NCI-H1930 (cell line): ENCODE measurements at places on chromosomes 5 and 9.

DNA sequence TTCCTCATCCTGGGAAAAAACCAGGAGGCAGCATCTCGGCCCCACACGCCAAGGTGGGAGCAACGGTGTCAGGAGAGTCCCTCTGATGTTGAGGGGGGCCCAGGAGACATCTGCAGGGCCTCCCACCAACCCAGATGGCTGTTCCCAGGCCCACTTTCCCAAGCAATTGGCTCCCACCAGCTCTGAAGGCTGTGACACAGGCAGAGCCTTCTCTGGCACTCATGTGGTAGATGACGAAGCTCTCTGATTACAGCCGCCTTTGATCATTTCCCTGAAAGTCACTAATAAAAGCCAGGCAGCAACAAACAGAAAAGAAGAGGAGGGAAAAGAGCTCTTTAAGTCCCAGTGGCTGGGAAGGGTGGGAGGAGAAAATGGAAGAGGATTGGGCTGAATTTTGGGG is 226.5 kb downstream of the CDK5RAP2 start:
- no peak for DNase-seq

DNA sequence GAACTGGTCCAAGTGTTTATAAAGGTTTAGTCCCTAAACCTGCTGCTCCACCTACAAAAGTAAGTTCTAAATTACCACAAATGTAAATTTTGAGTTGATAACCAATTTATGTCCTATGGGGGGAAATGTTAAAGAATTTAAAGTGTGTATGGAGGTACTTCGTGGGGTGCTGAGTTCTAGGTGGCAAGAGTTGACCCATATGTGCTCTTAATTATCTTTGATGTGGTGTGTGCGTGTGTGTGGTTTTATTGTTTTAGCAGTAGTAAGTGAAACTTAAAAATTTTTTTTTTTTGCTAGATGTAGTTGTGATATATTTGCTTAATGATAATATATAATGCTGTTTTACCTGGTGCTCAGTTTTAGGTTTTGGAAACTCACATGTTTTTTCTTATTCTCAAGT is 72.6 kb downstream of the GPBP1 start:
- no peak for DNase-seq

DNA sequence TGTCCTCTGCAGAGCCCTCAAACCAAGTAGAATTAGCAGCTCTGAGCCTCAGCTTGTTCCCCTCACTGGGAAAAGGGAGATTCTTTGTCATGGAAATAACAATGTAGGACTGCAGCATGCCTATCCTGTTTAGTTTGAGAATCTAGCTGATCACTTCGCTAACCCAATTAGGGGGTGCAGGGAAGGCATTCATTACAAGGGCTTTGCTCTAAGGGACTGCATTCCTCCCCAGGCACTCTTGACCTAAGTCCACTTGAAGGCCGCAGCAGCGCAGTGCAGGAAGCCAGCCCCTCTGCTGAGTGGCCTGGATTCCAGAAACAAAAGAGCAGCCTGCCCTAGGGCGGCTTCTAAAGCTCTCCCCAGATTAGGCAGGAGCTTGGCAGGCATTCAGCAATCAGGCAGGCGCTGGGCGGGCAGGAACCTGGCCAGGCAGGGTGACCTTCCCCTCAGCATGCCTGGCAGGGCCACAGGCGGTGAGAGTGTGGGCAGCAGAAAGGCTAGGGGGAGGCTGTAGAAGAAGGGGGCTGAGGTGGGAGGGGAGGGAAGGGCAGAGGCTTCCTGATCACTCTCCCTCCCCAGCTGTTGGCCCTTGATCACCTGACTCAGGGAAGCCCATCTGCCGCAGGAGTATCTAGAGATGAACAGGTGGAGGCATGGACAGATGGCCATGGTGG is 24.8 kb downstream of the CCNJL start:
- no peak for DNase-seq

DNA sequence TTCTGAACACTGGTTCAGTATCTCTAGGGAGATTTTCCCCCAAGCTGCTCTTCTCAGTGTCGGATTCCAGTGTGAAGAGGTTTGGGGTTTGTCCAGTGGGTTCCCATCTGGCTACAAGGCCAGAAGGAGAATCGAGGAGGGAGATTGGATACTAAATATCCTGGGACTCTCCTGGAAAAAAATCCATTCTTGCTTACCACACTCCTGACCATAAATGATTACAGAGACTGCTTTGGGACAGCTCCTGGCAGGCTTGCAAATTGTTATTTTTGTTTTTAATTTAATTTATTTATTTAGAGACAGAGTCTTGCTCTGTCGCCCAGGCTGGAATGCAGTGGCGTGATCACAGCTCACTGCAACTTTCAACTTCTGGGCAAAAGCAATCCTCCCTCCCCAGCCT is 4.7 kb upstream of the SUSD1 start:
- no peak for DNase-seq

- no peak for DNase-seq
Measured at GRCh38 chr5:97694091-97694490, 511.0 kb upstream of the RIOK2 start.
